ENCODE measurements at places on chromosomes 1 and 21.

DNA sequence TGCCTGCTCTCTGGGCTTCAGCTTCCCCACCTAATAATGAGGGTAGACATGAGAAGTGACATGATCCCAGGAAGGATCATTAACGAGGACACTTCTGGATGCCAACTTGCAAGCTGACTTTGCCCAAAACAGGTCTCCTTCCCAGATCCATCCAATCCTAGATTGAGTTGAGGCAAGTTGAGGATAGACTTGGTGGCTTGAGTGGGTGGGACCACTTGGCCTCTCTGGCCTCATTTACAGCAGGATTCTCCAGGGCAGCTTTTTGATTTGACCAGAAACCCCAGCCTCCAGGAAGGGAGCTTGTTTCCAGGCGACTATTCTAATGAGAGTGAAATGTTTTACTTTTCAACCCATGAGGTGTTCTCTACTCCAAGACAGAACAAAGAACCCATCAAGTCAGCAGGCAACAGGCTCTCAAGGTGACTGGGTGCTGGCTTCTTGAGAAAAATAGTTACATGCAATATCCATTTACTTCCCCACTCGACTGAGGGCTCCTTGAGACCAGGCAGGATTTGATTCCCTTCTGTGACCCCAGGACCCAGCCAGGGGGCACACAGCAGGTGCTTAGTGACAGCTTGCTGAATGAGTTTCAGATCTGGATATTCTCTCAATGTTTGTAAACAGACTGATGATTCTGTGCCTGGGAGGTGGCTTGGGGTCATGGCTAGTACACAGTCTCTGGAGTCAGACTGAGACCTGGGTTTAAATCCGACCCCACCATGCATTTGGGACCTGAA, 128.2 kb downstream of the DMRTB1 start:
- DNase-seq: no peak

- no peak for DNase-seq
Measured at GRCh38 chr1:15758343-15758931, at the start of gene FBLIM1. Gene FBLIM1 (plus strand): TSS chr1:15758795. CDS start chr1:15764984, 6,189 bp downstream.

GRCh38 chr1:213938776-213939175, 49.0 kb upstream of the PROX1 start:
- no peak for DNase-seq

DNA sequence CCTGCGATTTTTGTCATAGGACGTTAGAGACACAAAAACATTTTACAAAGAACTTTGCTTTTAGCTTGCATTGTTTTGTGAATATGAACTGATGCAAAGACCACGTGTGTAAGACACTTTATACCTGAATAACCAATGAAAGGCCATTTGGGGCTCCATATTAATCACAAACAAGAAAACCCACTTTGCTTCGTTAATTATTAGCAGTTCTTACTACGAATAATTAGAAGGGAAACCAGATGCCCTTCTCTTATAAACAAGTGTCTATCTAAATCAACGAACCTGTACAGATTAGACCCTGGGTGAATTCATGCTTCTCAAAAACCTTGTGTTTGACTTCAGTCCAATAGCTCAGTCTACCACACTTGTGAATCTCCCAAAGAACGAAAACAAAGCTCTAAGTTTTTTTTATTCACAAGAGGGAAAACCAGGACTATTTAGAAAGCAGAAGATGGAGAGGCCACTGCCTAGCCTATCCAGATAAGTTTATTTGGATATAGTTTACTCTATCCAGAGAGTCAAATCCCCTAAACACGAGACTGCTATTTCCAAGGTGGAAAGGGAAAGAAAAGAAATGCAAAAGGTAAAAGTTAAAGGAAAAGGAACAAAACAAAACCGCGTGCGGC, 897 bp downstream of the CYYR1 start:
- no peak for DNase-seq
